ENCODE measurements at places on chromosomes 2 and 18.

DNA sequence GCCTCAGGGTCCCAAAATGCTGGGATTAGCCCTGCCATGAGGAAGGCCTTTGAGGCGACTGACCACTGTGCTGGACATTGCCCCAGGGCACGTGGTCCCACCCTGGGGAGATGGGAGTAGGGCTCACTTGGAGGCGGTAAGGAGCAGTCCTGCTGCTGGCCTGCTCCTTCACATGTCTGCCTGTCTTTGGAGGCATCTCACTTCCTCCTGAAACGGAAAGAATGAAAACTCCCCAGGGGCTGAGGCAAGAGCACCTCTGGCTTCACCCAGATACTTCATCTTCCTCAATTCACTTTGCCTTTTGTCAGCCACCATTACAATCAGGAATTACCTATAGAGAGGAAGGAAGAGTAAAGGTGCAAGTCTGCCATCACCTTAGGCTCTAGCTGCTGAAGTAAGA lies 59.9 kb upstream of the GATA6 start:
- no peak for DNase-seq

DNA sequence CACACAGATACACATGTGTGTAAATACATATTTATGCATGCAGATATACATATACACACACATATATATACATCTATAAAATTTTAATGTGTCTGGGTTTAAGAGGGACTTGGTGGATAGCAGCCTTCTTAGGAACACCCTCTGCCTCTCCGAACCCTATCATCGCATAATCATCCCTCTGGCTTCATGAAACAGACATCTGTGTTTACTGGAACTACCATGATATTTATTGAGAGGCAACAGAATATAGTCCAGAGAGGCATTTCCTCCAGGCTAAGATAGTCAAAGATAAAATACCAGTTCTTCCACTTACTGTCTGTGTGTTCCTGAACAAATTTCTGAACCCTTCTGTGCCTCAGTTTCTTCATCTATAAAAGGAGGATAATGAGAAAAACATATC lies 239.0 kb upstream of the FANCL start:
- no peak for DNase-seq

GRCh38 chr2:64762301-64762997 lies 108.7 kb upstream of the SERTAD2 start:
- no peak for DNase-seq

DNA sequence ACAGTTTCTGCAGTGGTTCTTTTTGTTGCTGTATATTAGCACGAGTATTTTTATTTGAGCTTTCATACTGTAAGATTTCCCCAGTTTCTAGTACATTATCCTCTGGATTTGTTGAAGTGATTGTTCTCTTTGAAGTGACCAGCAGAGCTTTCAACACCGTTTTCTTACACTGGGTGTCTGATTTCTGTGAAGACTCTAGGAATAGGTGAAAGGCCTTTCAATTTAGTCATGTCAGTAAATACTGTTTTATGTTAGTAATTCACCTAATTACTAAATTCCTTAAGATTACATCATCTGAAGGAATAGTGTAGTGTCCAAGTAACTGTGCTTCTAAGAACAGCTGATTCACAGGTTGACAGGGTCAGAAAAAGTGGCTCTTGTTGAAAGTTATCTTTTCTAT lies 2.3 kb downstream of the PPM1B start:
- no peak for DNase-seq

GRCh38 chr2:88176352-88176984 lies 6.3 kb downstream of the THNSL2 start:
- no peak for DNase-seq

- no peak for DNase-seq
Observed at GRCh38 chr2:165408186-165408585, 61.3 kb upstream of the CSRNP3 start.

- DNase-seq = no peak
Observed at GRCh38 chr18:33424266-33424946, 16.1 kb downstream of the CCDC178 start.

DNA sequence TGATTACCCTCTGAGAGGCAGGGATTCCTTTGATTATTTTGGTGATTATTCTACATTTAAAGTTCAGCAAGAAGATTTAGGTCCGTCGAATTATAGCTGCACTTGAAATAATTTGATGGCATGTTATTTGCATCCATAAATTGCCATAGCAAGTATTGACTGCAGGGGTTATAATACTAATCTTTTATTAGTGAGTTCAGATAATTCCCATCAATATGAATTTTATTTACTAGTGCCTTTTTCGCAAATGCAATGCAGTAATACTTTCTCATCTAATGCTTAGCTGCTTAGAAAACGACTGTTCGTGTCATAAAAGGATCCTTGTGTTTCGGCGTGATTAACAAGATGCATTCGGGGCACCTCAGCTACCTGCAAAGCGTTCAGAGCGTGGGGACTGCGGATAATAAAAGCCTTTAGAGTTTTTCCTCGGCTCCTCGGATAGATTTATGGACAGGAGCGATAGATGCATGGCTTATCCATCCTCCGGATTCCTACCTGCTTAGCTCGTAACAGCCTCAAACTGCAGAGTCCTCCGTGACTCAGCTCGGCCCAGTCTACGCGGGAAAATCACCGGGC lies 2.5 kb upstream of the GBX2 start:
- no peak for DNase-seq

DNA sequence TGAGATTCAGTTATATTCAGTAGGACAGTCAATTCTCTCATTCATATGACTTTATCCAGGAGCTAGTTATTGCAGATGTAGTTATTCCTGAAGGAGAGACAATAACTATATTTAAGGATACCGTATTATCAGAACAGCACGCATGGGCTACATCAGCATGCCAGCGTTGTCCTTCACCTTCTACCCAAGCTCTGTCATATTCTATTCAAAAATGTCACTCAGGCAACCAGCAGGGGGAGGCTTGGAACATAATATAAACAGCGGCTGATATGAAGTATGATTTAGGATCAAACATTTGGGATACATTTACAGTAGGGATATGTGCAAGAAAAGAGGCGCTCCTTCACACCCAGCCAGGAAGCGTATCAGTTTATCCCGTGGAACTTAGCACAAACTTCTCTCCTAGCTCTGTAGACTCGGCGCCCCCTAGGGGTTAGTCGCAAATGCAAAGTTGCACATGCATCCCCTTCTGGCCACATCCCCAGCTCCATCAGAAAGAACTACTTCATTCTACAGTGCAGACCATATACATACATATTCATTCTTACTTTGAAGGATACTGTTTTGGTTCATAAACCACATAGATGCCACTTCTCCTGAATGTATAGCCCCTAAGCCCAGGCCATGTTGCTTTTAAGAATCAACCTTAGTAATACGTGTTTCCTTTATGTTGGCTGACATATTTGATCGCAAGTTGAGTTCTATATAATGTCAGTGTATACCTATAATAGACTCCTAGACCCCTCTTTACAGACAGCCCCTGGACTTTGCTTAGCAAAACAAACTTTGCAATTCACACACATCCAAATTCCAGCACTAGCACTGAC lies 759.4 kb downstream of the ADCYAP1 start:
- DNase-seq = peak; percentile 46

GRCh38 chr2:67974559-67975430 lies 88.0 kb downstream of the C1D start:
- no peak for DNase-seq

DNA sequence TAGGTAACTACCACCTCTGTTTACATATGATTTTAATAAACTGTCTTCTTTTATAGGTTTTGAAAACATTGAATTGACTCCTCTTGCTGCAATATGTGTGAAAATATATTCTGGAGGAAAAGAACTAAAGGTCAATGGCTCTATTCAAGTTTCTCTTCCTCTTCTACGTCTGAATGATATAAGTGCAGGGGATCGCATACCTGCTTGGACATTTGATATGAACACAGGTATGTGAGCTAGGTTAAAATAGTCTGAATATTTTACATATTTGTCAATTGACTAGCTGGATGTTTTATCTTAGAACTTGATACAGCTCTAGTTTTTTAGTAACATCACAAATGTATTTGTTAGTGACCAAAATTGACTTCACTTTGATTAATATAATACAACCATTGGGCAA lies 57.2 kb downstream of the FAM171B start:
- no peak for DNase-seq

DNA sequence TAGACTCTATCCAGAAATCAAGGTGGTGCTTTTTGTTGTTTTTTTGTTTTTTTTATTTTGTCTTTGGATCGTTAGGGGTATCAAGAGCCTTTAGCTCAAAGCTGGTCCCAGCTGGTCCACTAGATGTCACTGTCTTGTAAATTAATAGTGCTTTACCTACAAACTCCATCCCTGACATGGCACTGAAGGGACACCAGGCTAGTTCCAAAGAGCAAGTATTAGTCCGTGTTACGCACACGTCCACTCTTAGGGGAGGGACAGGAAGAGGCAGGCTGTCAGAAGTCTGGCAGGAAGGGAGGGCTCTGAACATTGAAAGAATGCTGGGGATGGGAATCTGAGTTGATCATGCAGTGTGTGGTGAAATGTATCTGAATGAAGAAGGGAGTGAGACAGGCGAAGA lies 85.9 kb upstream of the CCBE1 start:
- peak; percentile 42 for DNase-seq

GRCh38 chr2:173414823-173415322 lies 60.2 kb downstream of the CDCA7 start:
- no peak for DNase-seq

GRCh38 chr18:75088021-75088506 lies 120.9 kb downstream of the PTGR3 start:
- no peak for DNase-seq

DNA sequence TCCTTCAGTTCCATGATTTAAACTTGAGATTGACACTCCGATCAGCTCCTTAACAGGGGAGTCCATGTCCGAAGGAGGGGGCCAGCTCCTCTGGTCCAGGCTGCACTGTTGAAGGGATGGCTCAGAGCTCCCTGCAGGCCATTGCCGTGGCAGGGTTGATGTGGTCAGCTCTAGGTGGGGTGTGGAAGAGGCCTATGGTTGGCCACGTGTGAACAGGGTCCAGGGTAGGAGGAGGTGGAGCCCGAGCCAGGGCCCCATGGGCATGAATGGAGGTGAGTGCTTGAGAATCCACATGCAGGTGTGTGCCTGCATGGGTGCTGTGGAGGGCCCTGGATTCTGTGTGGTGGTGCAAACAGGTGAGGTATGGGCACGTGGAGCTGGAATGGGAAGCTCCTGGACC lies 1.1 kb downstream of the SPEG start:
- DNase-seq = no peak

DNA sequence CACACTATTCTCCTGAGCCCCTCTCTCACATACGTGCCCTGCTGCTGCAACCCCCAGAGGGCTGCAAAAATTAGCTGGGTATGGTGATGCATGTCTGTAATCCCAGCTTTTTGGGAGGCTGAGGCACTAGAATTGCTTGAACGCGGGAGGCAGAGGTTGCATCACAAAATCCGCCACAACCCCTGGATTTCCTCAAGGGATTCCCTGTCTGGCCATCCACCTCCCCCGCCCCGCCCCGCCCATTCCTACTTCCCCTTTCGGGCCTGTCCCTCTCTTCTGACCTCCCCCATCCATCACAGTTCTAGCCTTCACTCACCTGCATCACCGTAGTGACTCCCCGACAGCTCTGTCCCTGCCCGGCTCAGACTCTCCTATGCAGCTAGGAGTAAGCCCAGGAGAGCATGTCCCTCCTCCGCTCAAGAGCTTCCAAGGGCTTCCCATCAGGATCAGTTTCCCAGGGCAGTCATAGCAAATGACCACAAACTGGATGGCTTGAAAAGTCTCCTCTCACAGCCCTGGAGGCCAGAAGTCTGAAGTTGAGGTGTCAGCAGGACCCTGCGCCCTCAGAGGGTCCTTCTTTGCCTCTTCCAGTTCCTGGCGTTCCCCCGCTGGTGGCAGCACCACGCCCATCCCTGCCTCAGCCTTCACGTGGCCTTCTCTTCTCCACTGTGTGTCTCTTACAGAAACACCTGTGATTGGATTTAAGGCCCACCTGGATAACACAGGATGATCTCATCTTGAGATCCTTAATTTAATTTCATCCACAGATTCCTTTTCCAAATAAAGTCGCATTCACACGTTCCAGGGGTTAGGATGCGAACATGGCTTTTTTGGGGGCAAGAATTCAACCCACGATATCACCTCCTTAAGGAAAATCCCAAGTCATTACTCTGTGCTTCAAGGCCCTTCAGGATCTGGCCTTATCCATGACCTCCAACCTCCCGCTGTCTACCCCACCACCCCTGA lies 58.5 kb downstream of the HS1BP3 start:
- DNase-seq = no peak

- no peak for DNase-seq
Observed at GRCh38 chr2:223789423-223789822, 48.0 kb downstream of the AP1S3 start.

DNA sequence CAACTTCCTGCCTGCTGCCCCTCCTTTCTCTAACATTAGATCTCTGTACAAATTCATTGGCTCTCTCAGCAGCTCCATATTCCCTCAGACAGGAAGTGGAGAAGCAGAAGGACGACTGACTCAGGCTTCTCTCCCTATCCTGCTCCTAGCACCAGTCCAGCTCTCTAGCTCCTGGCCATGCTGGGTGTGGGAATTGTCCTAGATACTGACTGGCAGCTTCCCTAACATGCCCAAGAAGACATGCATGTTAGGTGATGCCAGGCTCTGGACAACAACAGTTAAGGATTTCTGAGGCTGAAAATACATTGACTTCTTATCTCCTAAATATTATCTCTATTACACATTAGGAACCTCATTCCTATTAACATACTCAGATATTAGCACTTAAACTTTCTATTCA lies 292.9 kb downstream of the IKZF2 start:
- DNase-seq = no peak

GRCh38 chr18:76721207-76721996 lies 101.0 kb upstream of the ZNF236 start:
- peak; percentile 62 for DNase-seq

GRCh38 chr2:160253440-160254188 lies 53.5 kb upstream of the ITGB6 start:
- DNase-seq = no peak

DNA sequence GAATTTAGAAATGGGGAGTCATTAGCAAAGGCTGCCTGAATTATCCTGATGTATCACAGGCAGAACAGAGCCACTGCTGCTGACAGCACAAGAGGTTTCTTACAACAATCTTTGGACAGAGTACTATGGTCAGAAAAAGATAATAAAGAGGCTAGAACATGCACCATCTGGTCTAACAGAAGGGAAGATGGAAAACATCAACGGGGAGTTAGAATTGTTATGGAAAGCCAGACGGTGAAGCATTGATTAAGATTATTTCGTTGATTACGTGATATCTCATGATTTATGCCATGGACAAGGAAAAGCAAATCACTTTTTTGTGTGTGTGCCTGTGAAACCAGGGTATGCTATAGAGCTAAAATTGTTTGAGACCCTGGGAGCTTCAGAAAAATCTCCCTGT lies 409.4 kb upstream of the ETAA1 start:
- no peak for DNase-seq

GRCh38 chr2:235560345-235560744 lies 66.5 kb downstream of the AGAP1 start:
- DNase-seq = no peak

DNA sequence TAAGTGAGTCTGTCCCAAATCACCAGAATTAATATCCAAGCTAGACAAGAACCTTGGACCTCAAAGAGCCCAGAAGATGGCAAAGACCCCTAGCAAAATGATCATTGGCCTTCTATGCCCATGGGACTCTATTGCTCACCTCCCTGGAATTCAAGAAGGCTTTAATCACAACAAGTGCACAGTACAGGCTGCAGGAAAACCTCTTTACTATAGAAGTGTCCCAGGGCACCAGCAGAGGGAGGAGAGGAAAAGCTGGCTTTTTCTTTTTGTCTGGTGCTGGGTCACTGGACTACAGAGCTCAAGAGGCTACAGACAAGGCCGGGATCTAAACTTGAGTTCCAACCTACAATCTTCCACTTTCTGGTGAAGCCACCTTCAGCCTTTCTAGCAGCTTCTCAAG lies 88.3 kb upstream of the PPP1CB start:
- no peak for DNase-seq

Data from activated CD4-positive, alpha-beta T cell treated with anti-CD3 and anti-CD28 coated beads, Interleukin-2, Interleukin-4, amounts not matched to agents 100 ng/mL and 50 ng/mL, durations not matched to agents 16 hours and 8 hours (primary cell).